ENCODE measurements at places on chromosomes 4 and X. TPM values are rescaled to one million over a fixed set of nuclear protein-coding genes. Genes with fewer than 3 reads are reported as not detected.
A peak's percentile ranks its signal among the peaks of the same experiment; 100 is the strongest.

GRCh38 chr4:74531963-74532794 lies 87.2 kb downstream of the AREG start:
- DNase-seq = peak; percentile 8
- no peaks in the 10 kb centered on the region for H3K36me3 ChIP-seq
- no peak overlapping the region for H3K4me3 ChIP-seq
- peaks cover 2% of the 10 kb centered on the region for H3K4me1 ChIP-seq
- H3K27ac ChIP-seq = no peak overlapping the region

DNA sequence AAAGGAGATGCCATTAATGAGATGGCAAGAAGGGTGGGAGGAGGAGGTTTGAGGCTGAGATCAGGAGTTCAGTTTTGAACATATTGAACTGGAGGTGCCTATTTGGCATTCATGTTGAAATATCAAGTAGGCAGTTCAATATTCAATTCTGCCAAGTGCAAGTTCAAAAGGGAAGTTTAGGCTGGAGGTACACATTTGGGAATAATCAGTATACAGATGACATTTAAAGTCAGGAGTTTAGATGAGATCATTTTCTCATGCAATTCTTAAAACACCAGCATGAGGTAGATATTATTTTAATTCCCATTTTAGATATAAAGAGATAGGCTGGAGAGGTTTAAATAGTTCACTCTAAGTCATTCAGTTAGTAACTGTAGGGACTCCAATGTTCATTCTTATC lies 26.1 kb downstream of the COQ2 start:
- DNase-seq = no peak
- no peaks in the 10 kb centered on the region for H3K36me3 ChIP-seq
- H3K27ac ChIP-seq = no peak overlapping the region
- H3K4me3 ChIP-seq = no peak overlapping the region
- H3K4me1 ChIP-seq = peaks cover 37% of the 10 kb centered on the region

DNA sequence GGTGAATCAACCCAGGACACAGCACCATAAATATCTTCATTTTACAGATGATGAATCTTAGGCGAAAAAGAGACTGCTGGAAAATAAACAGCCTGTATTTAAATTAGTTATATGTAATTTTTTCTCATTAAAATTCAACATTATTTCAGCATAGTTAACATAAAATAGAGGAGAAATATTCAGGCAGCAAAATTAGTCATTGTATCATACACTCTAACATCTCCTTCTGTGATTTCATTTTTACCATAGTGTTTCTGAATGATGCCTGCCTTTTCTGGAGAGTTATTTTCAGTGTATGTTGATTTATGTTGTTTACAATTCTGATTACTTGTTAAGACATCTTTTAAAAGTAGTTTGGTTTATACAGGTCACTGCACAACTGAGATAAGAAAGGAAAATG lies 82.3 kb upstream of the KCNIP4 start:
- no peak overlapping the region for H3K27ac ChIP-seq
- H3K36me3 ChIP-seq = no peaks in the 10 kb centered on the region
- no peak for DNase-seq

DNA sequence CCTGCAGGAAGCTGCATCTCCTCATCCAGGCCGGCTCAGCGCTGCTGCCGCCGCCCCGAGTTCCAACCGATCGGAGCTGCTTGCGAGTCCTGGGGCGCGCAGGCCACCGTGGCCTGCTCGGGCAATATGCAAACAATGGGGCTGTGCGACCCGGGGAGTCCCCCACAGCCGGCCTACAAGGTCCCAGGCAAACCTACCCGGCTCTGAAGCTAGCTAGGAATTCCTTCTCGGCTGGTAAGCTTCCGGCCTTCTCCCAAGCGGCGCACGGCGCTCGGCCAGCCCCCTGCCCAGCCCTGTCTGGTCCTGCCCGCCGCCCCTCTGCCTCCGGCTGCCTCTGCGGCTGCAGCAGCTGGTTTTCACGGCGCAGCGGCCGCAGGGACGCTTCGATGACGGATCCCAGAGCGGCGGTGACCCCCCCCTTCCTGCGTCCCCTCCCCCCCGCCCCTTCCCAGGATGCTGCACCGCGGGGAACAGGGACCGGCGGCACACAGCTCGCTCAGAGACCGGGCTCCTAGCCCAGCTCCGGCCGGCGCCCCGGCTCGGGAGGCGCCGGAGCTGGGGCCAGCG lies 59.4 kb downstream of the TSC22D3 start:
- H3K27ac ChIP-seq = peak overlapping the region; percentile 84
- H3K4me3 ChIP-seq = peak overlapping the region; percentile 79
- no peak for DNase-seq
- peaks cover 13% of the 10 kb centered on the region for H3K36me3 ChIP-seq
- H3K4me1 ChIP-seq = peaks cover 18% of the 10 kb centered on the region

NCAPG gene
- 4.0 TPM for total RNA-seq

LDB2 gene
- total RNA-seq = 21.8 TPM

- no peak for DNase-seq
- H3K36me3 ChIP-seq = no peaks in the 10 kb centered on the region
- H3K4me1 ChIP-seq = no peaks in the 10 kb centered on the region
- no peak overlapping the region for H3K27ac ChIP-seq
- no peak overlapping the region for H3K4me3 ChIP-seq
Measured at GRCh38 chrX:1330605-1331004, 6.0 kb upstream of the IL3RA start.

DNA sequence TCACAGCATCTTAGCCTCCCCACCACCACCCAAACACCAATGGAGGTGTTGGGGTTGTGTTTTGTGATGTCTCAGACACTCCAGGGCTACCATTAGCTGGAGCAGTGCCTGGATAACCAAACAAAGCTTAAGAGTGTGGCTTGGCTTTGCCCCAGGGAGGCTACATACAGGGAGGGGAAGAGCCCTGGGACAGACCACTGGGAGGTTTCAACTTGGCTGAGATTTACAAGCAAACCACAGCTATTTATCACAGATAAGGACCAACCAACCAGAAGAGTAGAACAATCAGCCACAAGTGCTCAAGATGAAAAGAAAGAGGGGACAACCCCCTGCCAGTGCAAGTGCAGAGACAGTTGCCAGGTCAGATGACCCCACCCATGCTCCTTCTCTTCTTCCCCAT lies 24.1 kb downstream of the SOX3 start:
- no peaks in the 10 kb centered on the region for H3K36me3 ChIP-seq
- no peak overlapping the region for H3K27ac ChIP-seq
- no peak for DNase-seq
- no peaks in the 10 kb centered on the region for H3K4me1 ChIP-seq
- H3K4me3 ChIP-seq = no peak overlapping the region
- H3K27me3 ChIP-seq = no peaks in the 10 kb centered on the region

DNA sequence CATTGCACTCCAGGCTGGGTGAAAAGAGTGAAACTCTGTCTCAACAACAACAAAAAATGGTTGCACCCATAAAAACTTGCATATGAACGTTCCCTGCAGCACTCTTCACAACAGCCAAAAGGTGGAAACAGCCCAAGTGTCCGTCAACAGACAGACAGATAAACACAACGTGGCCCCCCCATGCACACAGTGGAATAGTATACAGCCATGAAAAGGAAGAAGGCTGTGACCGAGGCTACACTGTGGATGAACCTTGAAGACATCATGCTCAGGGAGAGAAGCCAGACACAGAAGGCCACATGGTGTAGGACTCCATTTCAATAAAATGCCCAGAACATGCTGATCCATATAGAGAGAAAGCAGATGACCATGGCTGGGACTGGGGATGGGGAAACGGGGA lies 33.5 kb upstream of the ASMTL start:
- H3K4me1 ChIP-seq = no peaks in the 10 kb centered on the region
- DNase-seq = no peak
- no peak overlapping the region for H3K27ac ChIP-seq
- no peak overlapping the region for H3K4me3 ChIP-seq
- no peaks in the 10 kb centered on the region for H3K27me3 ChIP-seq
- H3K36me3 ChIP-seq = no peaks in the 10 kb centered on the region

- no peaks in the 10 kb centered on the region for H3K27me3 ChIP-seq
- no peak for DNase-seq
- peaks cover 28% of the 10 kb centered on the region for H3K4me1 ChIP-seq
- no peaks in the 10 kb centered on the region for H3K36me3 ChIP-seq
- no peak overlapping the region for H3K27ac ChIP-seq
Measured at GRCh38 chr4:150150629-150151062, 72.4 kb downstream of the DCLK2 start.

Measured in osteoblast (primary cell).